ENCODE measurements at places on chromosomes 3 and 15.

- no peak for DNase-seq
Measured at GRCh38 chr15:79373113-79373512, 59.0 kb upstream of the MINAR1 start.

DNA sequence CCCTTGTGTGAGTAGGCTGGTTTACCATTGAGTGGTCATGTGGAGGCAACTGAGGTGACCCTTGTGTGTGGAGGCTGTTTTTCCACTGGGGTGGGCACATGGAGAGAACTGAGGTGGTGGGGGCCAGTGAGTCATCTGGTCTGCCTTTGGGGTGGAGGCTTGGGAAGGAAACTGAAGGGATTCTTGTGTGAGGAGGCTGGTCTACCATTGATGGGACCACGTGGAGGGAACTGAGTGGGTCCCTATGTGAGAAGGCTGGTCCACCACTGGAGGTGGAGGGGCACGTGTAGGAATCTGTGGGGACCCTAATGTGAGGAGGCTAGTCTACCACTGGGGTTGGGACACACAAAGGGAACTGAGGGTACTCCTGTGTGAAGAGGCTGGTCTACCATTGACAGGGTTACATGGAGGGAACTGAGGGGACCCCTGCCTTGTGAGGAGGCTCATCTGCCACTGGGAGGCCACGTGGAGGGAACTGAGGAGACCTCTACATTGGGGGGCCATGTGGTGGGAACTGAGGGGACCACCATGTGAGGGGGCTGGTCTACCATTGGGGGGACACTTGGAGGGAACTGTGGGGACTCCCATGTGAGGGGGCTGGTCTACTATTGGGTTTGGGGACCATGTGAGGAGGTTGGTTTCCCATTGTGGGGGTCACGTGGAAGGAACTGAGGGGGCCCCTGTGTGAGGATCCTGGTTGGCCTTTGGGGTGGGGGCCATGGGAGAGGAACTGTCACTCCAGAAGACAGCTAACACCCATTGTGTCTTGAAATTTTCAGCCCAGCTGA lies 164.5 kb downstream of the WNT7A start:
- DNase-seq = no peak

GRCh38 chr3:106683953-106684620 lies 693.2 kb upstream of the CCDC54 start:
- no peak for DNase-seq

DNA sequence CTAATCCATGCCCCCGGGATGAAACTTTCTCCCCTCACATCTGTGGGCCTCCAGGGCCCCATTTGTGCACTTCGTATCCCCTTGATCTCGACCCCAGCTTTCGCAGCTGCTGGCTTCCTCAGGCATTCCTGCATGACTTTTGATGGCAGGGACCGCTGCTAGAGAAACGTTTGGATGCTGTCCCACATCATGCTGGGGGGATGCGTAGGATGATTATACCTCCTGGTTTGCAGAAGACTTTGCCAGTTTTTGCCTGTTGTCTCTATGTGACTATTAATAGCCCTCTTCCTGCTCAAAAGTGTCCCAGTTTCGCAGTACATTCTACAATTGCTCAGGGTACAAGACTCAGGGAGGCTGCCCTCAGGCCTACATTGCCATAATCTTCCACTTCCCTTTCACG lies 10.4 kb upstream of the KCNAB1 start:
- no peak for DNase-seq

GRCh38 chr3:189677667-189678066 lies 46.5 kb downstream of the TP63 start:
- DNase-seq = no peak

Measured in CD4-positive, alpha-beta T cell treated with Interleukin-17A for 1 hour (primary cell).